ENCODE measurements at places on chromosomes 13 and 19.

DNA sequence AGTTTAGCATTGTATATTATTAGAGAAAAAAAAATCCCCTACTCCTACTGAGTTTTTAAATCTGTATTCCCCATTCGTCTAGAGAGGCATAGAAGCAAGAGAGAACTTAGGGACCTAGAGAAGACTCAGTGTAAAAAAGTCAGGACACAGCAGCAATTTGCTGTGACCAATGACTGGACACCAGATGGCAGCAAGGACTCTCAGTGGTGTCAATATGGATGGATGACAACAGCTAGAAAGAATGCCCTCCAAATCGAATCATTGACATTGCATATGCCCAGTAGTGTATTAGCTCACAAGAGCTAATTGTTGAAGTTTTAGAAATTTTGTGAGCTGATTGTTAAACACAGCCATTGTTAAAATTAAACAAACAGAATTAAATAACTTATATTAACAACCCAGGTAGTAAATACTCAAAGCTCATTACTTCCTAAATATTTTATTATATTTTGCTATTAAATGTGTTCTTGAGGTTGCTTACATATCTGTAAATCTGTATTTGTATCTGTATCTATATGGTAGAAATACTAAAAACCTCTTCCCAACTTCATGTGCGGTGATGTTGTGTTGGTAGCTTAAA is 43.9 kb downstream of the SIAH3 start:
- DNase-seq: peak; percentile 51

- DNase-seq: no peak
Observed at GRCh38 chr13:31853643-31854326, 114.5 kb downstream of the RXFP2 start.

DNA sequence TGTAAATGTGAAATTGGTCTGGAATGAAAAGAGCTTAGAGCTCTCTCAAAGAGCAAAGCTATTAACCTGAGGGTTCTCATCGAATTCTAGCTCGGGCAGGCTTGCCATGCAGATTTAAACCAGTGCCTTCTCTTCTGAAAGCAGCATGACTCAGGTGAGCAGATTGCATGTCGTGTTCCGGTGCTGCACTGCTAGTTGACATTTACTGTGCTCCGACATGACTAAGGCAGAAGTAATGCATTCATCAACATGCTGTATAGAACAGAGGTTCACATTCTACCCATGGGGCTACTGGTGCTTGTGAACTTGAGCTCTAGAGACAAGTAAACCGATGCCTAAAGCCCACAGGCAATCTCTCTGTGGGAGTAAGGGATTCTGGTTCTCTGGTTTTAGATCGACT is 947.7 kb downstream of the EFNB2 start:
- DNase-seq: no peak

DNA sequence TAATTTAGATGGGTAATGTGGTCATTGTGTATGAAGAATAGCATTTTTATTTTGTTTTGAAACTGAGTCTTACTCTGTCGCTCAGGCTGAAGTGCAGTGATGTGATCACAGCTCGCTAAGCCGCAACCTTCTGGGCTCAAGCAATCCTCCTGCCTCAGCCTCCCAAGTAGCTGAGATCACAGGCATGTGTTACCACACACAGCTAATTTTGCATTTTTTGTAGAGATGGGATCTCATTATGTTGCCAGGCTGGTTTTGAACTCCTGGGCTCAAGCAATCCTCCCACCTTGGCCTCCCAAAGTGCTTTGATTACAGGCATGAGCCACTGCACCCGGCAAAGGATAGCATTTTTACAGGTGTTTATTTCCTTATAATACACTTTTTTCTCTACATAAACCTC is 36.6 kb downstream of the SERTM1 start:
- DNase-seq: no peak

- peak; percentile 4 for DNase-seq
Observed at GRCh38 chr13:51645154-51645650, 60.9 kb downstream of the WDFY2 start.

DNA sequence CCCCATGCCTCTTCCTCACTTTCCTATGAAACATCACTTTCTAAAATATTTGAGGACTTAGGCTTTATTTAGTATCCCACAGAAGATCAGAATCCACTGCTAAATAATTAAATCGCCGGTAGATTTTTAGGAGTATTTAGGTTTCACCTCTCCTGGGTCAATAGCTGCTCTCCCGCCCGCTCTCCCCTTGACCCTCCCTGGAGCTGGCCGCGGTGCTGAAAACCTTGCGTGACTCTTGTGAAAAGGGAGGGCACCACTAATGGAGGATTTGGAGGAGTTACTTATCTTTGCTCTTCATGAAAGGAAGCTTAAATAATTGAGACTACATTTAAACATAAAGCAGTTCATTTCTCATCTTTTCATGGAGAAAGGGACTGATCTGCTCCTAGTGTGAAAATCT is 14.1 kb downstream of the POU4F1 start:
- DNase-seq: no peak

GRCh38 chr19:33456076-33456844 is 65.3 kb downstream of the PEPD start:
- no peak for DNase-seq

DNA sequence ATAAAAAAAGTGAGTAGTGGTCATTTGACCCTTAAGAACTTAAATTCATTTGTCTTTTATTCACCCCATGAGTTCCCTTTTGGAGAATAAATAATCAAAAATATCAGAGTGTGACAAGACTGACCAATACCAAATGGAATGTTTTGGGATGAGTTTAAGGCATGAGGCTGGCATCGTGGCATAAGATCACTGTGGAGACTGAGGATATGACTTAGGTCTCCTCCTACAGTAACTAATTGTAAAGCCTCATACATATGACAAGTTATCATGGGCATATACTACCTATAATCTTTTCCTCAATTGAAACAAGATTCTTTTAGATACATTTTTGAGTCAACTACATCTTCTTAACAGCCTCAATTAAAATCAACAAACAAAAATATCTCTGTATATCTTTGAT is 782.0 kb downstream of the SLITRK1 start:
- DNase-seq: no peak

GRCh38 chr13:41995946-41996345 is 35.0 kb upstream of the VWA8 start:
- no peak for DNase-seq

DNA sequence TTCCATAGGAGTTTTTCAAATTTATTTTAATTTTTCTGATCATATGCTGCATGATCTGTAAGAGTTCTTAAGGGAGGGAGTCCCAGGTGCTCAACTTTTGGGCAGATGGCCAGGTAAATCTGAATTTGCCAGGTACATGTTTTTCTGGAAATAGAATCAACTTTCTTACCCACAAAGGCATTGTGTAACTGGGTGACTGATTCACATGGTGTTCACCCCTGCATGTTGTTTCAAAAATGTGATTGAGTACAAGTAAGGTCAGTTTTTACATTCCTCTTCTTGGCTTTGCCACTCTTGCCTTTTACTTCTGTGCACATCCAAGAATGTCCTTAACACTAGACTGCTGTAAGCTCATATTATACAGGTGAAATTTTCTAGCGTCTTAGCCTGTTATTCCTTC is 30.4 kb downstream of the RB1 start:
- no peak for DNase-seq

DNA sequence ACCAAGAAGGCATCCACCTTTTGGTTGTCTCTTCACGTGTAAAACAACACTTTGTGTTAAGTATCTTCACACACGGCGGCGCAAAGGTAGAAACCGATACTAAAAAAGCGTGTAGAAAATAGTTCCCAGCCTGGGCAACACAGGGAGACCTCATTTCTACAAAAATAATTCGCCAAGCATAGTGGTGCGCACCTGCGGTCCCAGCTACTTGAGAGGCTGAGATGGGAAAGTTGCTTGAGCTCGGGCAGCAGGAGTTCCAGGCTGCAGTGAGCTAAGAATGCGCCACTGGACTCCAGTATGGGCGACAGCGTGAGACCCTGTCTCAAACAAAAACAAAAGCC is 573 bp upstream of the ERCC5 start:
- no peak for DNase-seq

GRCh38 chr13:110447058-110447511 is 114.4 kb downstream of the RAB20 start:
- DNase-seq: no peak

GRCh38 chr13:23671377-23671776 is 101.2 kb downstream of the TNFRSF19 start:
- DNase-seq: no peak

DNA sequence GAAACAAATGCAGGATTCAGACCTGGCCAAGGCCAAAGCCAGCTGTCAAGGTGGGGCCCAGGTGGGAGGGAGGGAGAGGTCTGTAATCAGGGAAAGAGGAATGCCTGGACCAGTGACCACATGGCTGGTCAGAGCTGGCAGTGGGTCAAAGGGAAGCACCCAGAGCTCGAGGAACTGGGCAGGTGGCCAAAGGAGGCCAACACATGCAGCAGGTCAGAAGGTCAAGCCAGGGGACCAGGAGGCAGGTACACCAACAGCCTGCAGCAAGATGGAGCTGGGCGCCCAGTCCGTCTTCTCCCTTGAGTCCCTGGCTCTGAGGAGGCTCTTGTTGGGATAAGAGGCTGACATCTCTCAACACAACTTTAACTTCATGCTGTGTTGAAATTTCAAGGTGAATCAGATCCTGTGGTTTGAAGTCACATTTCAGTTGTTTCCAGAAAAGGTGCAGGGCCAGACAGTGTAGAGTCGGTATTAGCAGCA is 17.1 kb downstream of the GPATCH1 start:
- DNase-seq: no peak

- peak; percentile 42 for DNase-seq
Observed at GRCh38 chr13:23654111-23655110, 84.2 kb downstream of the TNFRSF19 start.

DNA sequence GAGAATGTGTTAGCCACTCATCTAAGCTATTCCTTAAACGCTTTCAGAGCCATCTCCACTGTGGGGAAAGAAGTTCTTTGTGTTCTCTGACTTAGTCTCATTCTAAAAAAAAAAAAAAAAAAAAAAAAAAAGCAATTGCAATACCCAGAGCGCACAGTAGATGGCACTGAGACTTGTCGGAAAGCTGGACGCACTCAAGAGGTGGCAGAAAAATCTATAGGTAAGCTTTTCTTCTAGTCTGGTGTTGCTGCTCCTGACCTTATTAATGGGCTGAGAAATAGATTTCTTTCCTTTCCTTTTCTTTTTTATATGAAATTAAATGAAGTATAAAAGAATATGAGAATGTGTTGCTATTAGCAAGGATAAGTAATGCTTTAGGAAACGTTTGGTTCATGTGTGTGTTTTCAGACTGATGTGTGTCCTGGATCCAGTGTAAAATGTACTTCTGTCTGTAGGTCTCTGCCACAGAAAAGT is 4.7 kb upstream of the GJB2 start:
- no peak for DNase-seq

GRCh38 chr19:16897856-16898161 is 9.0 kb downstream of the F2RL3 start:
- DNase-seq: no peak

DNA sequence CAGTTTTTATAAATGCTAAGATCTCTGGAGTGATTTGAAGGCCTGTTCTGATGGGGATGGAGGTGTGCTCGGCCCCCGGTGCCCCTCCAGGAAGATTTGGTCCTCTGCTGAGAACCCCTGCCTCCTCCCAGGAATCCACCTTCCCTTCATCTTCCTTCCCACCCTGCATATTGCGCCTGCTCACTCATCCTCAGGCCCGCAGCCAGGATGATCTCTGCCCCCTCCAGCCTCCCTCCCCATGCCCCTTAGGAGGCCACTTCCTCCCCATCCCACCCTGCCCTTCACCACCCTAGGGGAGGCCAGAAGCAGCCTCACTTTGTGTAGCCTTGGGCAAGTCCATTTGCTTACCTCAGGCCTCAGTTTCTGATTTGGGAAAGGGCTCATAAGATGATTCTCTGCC is 19.7 kb downstream of the VASP start:
- DNase-seq: no peak

GRCh38 chr19:10288662-10289166 is 1.0 kb upstream of the ICAM5 start:
- peak; percentile 33 for DNase-seq

GRCh38 chr13:89027694-89028306 is 1356.6 kb downstream of the SLITRK5 start:
- no peak for DNase-seq

GRCh38 chr13:27022571-27023311 is 148.9 kb downstream of the USP12 start:
- DNase-seq: peak; percentile 6

DNA sequence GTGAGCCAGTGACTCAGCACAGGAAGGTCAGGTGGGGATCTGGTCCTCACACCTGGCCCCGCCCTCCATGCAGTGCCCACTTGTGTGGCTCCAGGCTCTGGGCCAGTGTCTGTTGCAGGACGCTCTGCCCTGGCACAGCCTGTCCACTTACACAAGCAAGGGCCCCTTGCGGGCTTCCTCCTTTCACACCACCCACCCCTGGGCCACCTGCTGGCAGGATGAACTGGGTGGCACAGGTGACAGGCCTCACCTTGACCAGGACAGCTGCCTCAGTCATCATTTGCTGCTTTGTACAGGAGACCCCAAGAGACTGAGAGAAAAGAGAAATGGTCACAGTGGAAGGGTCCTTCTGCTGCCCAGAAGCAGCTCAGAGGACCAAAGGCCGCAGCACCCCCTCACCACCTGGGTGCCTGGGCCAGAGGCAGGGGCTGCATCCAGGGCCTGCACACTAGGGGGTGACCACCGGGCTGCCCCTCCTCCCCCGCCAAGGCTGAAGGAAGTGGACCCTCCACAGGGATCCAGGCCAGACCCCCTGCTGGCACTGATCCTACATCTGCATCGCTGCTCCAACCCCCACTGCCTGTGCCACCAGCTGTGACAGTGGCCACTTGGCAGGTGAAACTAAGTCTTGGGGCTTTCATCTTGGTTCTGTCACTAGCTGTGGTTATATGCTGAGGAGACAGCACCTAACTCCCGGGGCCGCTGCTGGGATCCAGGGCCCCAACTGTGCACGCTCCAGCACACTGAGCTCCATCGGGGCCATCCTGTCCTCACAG is 110.3 kb downstream of the TUBA3C start:
- no peak for DNase-seq

- DNase-seq: no peak
Observed at GRCh38 chr19:1295169-1296012, 9.7 kb downstream of the EFNA2 start.

DNA sequence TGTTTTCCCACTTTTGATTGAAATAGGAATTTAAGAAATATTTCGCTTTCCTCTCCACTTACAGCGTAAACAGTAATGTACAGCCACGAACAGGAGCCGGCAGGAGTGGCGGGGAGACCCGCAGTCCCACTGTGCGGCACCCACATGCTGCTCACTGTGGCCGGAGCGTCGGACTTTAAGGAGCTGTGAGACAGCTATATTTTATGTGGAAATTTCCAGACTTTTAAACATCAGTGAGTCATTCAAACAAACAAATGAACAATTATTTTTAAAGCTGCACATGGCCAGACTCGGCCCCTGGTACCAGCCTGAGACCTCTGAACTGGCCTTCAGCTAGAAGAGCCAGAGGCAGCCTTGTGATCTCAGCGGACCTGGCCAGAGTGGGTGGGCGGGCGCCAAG is 52.5 kb downstream of the CRYL1 start:
- DNase-seq: no peak

DNA sequence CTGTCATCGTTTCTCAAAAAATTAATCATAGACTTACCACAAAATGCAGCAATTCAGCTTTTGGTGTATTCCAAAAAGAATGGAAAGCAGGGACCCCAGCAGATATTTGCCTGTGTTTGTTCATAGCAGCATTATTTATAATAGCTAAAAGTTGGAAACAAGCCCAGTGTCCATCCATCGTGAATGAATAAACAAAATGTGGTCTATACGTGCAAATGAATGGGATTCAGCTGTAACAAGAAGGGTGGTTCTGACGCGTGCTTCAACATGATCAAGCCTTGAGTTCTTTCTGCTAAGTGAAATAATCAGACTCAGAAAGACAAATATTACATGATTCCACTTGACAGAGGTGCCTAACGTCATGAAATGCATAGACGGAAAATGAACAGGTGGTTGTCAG is 36.4 kb downstream of the PSG11 start:
- no peak for DNase-seq

- DNase-seq: no peak
Observed at GRCh38 chr13:53012707-53013106, 15.9 kb upstream of the OLFM4 start.

All from NCI-H2081 (cell line).